T-helper 2 cell treated with Interferon-gamma antibody and Interleukin-4, amounts not matched to agents 5 μg/mL and 100 μg/mL, for 36 hours (primary cell): ENCODE measurements at places on chromosomes 3 and 15.

DNA sequence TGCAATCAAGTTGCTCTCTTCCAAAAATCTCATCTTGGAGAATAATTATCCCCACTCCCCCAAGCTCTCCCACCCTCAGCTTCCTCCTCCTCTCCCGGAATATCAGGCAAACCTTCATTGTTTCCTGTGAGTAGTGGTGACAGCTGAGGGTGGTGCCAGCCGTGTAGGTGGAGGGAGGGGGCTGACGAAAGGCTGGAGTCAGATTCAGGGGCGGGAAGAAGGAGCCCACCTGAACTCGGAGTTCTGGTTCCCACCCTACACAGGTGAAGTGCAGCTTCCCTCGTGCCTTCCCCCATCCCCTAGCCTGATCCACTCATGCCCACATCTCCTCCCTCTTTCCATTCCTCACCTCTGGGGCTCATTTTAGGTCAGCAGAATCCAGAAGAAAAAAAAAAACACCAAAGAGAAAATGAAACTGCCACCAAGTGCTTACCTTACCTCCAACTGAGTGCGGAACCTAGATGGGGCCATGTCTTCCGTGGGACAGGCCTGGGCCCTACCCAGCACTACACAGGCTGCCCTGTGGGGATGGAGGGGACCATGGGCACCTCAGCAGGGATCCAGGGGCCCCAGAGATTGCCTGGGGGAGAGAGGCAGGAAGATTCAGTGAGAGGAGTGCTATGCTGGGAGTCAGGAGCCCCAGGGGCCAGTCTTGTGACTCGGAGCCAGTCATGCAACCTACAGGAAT lies 81.3 kb downstream of the ADCY5 start:
- H3K27ac ChIP-seq, result no peak overlapping the region
- no peaks in the 10 kb centered on the region for H3K4me1 ChIP-seq
- no peak for DNase-seq
- H3K4me3 ChIP-seq, result no peak overlapping the region
- H3K27me3 ChIP-seq, result peaks cover 4% of the 10 kb centered on the region

GRCh38 chr3:40770061-40770460 lies 245.3 kb downstream of the ZNF621 start:
- peaks cover 2% of the 10 kb centered on the region for H3K4me1 ChIP-seq
- H3K27me3 ChIP-seq, result no peaks in the 10 kb centered on the region
- H3K36me3 ChIP-seq, result no peaks in the 10 kb centered on the region
- H3K4me3 ChIP-seq, result no peak overlapping the region

DNA sequence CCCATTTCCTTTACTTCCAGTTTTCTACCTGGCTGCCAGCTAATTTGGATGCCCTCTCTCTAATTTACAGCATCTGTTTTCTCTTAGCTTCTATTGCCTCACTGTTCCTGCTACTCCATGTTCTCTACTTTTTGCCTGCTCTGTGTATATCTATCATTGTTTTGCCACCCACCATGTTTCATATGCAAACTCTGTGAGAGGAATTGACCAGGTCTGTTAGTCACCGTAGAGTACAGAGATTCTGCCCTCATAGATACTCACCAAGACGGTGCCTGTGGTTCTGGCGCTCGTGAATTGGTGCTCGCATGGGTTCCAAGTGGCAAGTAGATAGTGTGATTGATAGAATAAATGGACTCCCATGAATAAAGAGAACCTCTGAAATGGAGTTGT lies 288.8 kb downstream of the CNTN6 start:
- H3K27ac ChIP-seq, result no peak overlapping the region
- H3K36me3 ChIP-seq, result no peaks in the 10 kb centered on the region

- no peak overlapping the region for H3K27ac ChIP-seq
- H3K27me3 ChIP-seq, result no peaks in the 10 kb centered on the region
- DNase-seq, result no peak
- H3K36me3 ChIP-seq, result peaks cover 29% of the 10 kb centered on the region
- H3K4me3 ChIP-seq, result no peak overlapping the region
Observed at GRCh38 chr3:57622362-57622761, 25.2 kb upstream of the ARF4 start.

DNA sequence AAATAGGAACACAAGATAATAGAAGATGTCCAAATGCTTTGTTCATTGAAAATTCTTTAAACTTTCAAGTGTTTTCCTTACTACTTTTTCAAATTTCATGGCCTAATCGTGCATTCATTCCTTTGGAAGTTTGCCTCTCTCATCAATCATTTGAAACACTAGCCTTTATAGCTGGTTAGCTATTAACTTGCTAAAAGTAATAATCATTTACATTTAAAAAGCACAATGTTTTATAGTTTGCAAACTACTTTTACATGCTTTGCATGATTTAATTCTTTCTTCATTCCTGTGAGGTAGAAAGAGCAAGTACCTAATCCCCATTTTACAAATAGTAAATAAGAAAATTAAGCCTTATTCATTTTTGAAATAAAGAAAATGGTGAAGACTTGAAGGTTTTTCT lies 137.4 kb upstream of the SLC7A14 start:
- no peaks in the 10 kb centered on the region for H3K36me3 ChIP-seq
- no peak for DNase-seq
- no peak overlapping the region for H3K4me3 ChIP-seq
- H3K27me3 ChIP-seq, result peaks cover 15% of the 10 kb centered on the region
- H3K4me1 ChIP-seq, result no peaks in the 10 kb centered on the region
- H3K27ac ChIP-seq, result no peak overlapping the region

DNA sequence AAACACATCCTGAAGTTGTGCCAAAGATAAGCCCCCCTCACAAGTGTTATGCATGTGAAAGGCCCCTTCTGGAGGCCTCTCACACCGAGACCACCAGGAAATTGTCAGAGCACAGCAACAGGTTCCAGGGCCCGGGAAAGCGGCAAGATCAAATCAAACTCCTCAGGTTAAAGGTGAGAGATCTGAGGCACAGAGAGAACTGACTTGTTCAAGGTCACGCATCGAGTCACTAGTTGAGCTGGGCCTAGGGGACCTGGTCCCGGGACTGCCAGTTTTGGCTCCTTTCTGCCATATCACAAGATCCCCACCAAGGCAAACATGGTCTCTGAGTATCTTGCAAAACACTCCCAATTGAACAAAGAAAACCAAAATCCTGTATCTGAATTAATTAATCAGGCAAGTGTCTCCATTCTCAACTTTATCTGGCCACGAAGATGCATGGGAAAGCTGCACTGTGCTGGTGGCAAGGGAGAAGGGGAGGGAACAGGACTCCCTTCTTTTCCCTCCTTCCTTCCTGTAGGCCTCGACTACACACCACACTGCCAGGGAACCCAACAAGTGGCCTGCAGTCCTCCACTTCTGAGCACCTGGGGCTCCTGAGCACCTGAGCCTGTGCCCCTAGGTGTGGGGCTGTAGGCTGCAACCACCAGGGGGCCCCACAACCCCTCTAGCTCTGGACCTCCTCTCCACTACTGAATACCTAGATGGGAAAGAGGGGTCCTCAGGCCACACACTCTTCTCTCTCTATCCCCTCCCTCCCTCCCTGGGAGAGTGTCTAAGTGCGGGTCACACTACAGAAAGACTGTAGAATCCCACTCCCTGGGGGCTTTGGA lies 37.3 kb downstream of the ANP32A start:
- H3K4me1 ChIP-seq, result peaks cover 33% of the 10 kb centered on the region
- peaks cover 71% of the 10 kb centered on the region for H3K36me3 ChIP-seq
- DNase-seq, result peak; percentile 17
- H3K27me3 ChIP-seq, result no peaks in the 10 kb centered on the region
- H3K4me3 ChIP-seq, result peak overlapping the region; percentile 45
- H3K27ac ChIP-seq, result peak overlapping the region; percentile 78

GRCh38 chr3:128170866-128171516 lies 17.7 kb downstream of the EEFSEC start:
- no peak overlapping the region for H3K27ac ChIP-seq
- no peaks in the 10 kb centered on the region for H3K27me3 ChIP-seq
- no peak for DNase-seq
- no peak overlapping the region for H3K4me3 ChIP-seq

DNA sequence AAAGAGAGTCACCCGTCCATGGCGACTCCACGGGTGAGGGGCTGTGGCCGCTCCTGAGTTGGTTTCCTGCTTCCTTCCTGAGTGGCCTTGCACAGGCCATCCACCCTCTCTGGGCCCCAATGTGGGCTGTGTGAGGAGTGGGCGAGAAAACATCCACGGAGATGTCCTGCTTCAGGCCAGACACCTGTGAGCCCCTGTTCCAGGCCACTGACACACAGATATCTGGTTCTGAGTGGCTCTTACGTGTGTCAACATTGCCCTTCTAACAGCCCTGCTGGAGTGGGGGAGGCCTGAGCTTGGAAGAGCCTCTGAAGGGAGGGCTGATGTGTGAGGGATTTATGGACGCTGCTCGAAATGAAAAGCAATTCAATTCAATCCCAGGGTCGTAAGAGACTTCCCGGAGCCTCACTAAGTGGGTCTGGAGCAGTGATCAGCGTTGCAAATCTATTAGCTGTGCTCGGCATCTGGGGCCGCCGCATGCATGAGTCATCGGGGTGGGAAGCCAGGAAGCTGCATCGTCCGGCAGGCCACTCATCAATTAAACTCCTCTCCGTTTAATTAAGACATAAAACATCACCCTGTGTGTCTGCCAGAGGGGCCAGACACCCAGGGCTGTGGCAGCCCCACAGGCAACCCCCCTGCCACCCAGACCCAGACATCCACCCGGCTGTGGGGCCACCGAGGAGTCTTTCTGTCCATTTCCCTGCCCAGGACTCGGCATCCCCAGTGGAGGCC lies 20.0 kb upstream of the PRR23E start:
- H3K27ac ChIP-seq, result no peak overlapping the region
- no peak overlapping the region for H3K4me3 ChIP-seq
- H3K4me1 ChIP-seq, result no peaks in the 10 kb centered on the region
- no peaks in the 10 kb centered on the region for H3K27me3 ChIP-seq
- no peak for DNase-seq

DNA sequence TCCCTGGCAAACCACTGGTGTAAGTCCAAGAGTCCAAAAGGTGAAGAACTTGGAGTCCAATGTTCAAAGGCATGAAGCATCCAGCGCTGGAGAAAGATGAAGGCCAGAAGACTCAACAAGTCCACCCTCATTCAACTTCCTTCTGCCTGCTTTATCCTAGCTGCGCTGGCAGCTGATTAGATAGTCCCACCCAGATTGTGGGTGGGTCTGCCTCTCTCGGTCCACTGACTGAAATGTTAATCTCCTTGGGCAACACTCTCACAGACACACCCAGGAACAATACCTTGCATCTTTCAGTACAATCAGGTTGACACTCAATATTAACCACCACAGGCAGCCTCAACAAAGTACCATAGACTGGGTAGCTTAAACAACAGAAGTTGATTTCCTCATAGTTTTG lies 245.9 kb upstream of the IGF1R start:
- peaks cover 2% of the 10 kb centered on the region for H3K27me3 ChIP-seq
- H3K27ac ChIP-seq, result no peak overlapping the region
- H3K4me1 ChIP-seq, result no peaks in the 10 kb centered on the region
- DNase-seq, result no peak

DNA sequence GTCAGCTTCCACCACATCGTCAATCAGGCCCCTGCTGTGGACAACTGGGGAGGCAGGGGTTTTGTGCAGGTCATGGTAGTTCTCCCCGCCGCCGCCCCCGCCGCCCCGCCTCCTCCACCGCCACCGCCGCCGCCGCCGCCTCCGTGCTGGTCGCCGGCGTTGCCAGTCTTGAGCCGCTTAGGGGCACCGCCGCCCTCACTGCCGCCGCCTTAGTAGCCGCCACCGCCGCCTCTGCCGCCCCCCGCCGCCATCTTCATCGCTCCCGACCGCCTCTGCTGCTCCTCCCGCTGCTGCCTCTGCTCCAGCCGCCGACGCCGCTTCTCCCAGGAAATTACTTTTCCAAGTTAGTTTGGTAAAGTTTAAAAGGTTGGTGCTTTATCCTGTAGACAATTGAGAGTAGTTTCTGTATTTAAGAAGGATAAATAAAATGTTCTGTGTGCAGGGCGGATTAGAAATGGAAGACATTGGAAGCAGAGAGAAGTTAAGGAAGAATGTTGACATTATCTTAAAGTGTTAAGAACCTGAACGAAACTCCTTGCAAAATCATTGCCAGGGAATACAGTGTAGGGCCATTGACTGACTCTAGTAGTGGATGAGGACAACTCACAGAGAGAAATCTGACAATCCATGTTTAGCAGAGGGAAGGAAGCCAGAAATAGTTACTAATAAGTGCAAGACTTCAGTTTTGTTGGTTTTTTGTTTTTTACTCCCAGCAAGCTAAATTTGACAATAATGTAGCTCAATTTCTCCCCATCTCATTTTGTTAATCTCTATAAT lies 53.0 kb upstream of the GOLGA8A start:
- no peak overlapping the region for H3K4me3 ChIP-seq
- DNase-seq, result no peak
- H3K36me3 ChIP-seq, result peaks cover 3% of the 10 kb centered on the region
- peaks cover 68% of the 10 kb centered on the region for H3K27me3 ChIP-seq

DNA sequence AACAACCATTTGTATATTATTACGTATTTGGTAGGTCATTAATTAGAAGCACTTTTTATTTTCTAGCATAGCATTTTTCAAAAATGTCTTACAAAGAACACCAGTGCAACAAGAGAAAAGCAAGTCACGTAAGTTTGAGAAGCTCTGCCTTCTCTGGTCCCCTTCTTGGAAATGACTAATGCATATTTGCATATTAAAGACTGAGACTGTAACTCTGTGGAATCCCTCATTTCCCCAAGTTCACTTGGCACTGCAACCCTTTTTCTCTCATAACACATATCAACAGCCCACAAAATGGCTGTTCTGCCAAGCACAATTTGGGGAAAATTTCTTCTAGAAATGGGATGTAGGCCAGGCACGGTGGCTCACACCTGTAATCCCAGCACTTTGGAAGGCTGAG lies 176.3 kb downstream of the ERC2 start:
- H3K27ac ChIP-seq, result peak overlapping the region; percentile 43
- no peak overlapping the region for H3K4me3 ChIP-seq
- H3K36me3 ChIP-seq, result no peaks in the 10 kb centered on the region
- no peaks in the 10 kb centered on the region for H3K27me3 ChIP-seq

DNA sequence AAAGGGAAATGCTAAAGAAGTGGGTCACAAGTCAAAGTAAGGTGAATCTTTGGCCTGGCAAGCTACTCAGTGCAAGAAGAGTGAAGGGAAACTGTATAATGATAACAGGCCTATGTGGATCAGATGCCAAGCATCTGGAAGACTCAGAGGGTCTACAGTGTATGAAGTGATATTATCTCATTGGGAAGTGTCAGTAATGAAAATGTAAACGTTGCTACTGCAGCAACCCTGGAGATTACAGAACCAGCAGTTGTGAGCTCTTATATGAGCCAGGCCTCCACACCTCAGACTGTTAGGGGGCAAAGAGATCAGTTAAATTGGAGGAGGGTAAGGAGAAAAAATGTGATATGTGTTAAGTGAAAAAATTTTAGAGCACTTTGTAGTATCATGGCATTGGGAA lies 195.4 kb upstream of the DPH6 start:
- H3K27me3 ChIP-seq, result peaks cover 2% of the 10 kb centered on the region
- no peak overlapping the region for H3K4me3 ChIP-seq
- no peaks in the 10 kb centered on the region for H3K36me3 ChIP-seq
- no peaks in the 10 kb centered on the region for H3K4me1 ChIP-seq
- H3K27ac ChIP-seq, result no peak overlapping the region
